HepG2 (cell line): ENCODE measurements at places on chromosomes 2 and 18.

GRCh38 chr2:96636551-96637171 lies 1.5 kb downstream of the KANSL3 start:
- DNase-seq = no peak

- DNase-seq = peak; percentile 15
These were observed 89.4 kb downstream of the CELF4 start for GRCh38 chr18:37476182-37476581.

DNA sequence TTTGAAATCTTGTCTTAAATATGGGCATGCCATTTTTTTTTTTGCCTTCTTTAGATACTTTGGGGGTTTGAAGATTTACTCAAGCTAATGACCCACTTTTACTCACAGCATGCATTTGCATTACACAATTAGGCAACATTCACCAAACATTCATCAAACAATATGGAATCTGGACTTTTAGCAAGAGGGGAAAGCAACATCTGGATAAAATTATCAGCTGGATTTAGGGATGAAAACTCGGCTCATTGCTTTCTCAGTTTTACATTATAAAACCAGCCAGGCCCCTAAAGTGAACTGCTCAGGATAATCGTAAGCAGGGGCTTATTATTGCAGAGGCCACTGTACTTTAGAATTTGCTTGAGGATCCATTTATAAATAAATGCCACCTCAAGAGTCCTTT lies 44.7 kb downstream of the SOX11 start:
- DNase-seq = no peak

DNA sequence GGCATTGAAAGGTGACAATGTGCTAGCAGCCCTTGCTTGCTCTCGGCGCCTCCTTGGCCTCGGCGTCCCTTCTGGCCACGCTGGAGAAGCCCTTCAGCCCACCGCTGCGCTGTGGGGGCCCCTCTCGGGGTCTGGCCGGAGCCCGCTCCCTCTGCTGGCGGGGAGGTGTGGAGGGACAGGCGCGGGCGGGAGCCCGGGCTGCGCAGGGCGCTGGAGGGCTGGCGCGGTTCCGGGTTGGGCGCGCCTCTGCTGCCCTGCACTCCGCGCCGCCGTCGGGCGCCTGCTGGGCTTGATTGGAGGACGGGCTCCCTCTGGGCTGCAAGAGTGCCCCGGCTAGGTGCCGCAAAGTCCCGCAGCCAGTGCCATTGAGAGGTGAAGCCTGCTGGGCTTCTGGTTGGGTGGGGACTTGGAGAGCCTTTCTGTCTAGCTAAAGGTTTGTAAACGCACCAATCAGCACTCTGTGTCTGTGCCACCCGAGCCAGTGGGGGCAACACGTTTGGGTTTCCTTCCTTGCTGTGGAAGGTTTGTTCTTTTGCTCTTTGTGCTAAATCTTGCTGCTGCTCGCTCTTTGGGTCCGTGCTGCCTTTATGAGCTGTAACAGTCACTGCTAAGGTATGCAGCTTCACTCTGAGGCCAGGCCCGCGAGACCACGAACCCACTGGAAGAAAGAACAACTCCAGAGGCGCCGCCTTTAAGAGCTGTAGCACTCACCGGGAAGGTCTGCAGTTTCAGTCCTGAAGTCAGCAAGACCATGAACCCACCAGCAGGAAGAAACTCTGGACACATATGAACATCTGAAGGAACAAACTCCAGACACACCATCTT lies 14.8 kb upstream of the IMP4 start:
- DNase-seq = peak; percentile 20

GRCh38 chr2:173831312-173832229 lies 133.6 kb downstream of the SP3 start:
- no peak for DNase-seq

GRCh38 chr2:76197428-76197827 lies 486.7 kb upstream of the GCFC2 start:
- no peak for DNase-seq

DNA sequence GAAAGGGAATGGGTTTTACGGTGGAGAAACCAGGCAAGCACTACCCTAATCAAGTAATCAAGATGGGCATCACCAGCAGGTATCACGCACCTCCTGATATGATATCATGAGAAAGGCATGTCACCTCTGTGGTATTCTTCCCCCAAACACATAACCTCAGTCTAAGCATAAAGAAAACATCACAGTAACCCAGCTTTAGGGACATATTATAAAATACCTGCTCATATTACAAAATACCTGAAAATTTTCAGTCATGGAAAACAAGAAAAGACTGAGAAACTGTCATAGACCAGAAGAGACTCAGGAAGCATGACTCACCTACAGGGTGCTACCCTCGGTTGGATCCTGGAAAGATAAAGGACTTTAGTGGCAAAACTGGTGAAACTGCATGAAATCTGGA lies 30.5 kb downstream of the GCKR start:
- no peak for DNase-seq

DNA sequence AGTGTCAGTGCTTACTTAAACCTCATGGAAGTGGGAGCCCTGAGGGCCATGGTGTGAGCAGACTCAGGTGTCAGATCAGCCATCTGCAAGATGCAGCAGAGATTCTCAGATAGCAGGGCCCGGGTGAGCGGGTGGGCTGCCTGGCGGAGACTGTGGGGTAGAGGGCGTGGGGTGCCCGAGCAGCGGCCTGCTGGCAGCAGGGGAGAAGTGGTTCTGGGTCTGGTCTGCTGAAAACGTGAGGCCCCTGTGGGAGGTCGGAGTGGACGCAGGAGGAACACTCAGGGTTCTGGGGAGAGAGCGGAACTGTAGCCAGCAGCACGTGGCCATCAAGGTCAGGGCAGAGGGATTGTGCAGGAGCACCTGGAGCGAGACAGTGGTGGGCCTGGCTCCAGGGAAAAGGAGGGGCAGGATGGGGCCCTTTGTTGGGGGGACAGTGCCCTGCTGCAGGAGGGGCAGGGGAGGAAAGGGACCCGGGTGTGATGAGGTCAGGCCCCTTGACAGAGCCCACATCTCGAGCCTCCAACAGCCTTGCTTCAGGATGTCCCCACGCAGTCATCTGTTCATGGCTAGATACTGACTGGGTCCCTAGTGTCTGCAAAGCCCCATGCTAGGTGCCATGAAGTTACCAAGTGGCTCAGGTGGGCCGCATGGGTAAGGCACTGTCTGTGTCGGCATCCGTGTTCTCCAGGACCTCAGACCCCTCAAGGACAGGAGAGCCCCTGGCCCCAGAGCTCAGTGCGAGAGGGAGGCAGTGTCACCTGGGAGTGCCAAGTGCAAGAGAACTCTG lies 2.7 kb upstream of the ESPNL start:
- DNase-seq = no peak

- DNase-seq = no peak
These were observed 1188.2 kb upstream of the FAM98A start for GRCh38 chr2:34787341-34787740.

DNA sequence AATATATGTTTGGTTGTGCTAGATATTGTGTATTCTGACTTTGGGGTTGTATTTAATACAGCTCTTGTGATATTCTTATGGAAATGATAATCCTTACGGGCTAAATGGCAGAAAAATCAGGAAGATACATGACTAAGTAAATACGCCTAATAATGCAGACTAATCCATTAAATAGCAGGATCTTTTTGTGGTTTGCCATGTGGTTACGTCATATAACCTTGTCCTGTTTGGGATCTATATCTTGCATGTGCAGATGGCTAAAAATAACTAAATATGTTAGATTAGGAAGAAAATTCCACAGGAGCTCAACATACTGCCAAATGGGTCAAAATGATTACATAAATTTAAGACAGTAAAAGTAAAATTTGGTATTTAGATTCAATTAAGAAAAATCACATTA lies 83.0 kb downstream of the NEB start:
- no peak for DNase-seq

DNA sequence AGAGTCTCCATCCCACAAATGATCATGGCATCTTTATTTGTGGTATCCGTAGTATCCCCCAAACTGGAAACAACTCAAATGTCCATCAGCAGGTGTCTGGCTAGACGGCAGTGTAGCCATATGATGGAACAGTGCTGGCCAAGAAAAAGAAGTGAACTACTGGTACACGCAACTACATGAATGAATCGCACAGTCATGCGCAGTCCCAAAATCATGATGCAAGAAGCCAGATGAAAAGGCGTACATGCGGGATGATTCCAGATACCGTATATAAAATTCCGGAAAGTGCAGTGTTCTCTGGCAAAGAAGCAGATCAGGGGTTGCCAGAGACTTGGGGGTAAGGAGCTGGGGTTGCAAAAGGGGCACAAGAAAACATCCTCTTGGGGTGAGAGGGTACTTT lies 102.5 kb downstream of the ASAP2 start:
- no peak for DNase-seq

GRCh38 chr18:58800582-58800981 lies 64.1 kb upstream of the ZNF532 start:
- no peak for DNase-seq

- no peak for DNase-seq
These were observed 155.0 kb upstream of the REG3G start for GRCh38 chr2:78870343-78870967.

DNA sequence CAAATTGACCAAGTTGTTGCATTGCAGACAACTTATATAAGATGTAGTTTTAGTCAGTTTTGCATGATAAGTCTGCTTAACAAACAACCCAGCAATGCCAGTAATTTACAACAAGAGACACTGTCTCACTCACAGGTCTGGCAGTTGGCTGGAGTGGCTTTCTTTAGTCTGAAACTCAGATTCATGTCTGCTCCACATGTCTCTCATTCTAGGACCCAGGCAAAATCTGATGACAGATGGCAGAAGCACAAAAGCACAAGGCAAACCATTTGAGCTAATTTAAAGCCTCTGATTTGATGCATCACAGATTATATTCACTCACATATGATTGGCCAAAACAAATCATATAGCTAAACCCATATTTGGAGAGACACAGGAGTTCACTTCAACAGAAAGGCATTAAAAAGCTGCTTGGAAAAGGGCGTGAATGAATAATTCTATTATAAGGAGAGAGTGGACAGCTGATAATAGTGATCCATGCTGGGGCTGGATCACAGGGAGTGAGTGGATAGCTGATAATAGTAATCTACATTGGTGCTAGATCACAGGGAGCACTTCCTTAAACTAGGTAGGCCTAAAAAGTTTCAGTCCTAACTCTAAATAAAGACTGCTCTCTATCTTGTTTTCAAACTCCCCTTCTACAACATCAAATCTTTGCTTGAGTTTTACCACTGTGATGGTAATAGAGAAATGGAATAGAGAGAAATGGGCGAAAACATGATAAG lies 593.2 kb upstream of the ZNF804A start:
- no peak for DNase-seq

DNA sequence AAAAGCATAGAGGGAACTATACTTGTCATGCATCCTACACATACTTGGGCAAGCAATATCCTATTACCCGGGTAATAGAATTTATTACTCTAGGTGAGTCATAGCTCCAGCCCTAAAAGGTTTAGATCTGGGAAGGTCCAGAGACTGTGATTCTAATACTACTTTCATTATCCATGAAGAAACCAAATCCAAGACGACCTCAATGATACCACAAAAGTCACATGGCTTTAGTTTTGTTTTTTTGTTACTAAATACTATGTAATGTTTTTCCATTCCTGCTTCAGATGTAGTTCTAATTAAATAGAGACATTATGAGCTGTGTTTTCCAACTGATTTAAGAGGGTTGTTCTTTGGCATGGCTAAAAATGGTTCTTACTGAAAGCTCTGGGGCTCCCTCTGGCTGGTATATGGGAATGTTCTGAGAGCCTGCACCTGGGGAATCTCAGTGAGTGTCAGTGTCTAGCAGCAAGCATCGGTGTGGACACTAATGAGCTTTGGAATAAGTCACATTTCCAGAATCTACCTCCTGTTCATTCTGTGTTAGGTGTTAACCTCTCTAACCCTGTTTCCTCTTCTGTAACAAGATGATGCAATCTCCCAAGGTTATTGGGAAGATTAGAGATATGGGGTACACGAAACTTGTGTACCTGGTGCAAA lies 20.5 kb upstream of the IL1RL2 start:
- peak; percentile 67 for DNase-seq

- no peak for DNase-seq
These were observed 265.7 kb upstream of the HS6ST1 start for GRCh38 chr2:128584296-128584890.

DNA sequence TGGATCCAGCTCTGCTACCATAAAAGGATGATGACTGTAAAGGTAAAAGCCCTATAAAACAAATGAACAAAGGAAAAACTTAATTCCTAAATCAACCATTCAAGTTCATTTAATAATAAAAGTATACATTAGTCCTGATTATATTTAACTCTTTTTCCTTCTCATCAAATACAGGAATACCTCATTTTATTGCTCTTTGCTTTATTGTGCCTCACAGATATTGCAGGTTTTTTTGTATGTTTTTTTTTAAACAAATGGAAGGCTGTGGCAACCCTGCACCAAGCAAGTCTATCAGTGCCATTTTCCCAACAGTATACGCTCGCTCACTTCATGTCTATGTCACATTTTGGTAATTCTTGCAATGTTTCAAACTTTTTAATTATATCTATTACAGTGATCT lies 38.2 kb downstream of the USP37 start:
- DNase-seq = no peak

- no peak for DNase-seq
These were observed 28.1 kb upstream of the RASGRP3 start for GRCh38 chr2:33448220-33448899.

DNA sequence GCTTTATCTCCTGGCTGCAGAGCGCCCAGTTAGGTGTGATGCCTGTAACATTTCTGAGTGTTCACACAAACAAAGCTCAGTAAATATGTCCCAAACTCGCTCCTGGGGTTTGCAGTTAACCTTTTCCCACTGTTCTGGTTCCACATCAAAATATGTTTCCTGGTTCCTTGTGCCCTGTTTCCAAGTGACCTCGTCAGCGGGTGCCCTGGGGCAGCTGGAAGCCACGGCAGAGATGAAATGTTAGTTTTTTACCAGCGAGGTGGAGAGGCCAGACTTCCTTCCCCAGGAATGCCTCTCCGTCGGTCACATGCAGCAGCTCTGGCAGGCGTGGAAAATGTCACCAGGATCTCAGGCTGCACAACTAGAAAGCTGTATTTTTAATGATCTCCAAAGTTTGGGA lies 18.2 kb downstream of the NFATC1 start:
- no peak for DNase-seq

- no peak for DNase-seq
These were observed 63.8 kb upstream of the RPL31 start for GRCh38 chr2:100938031-100939026.

GRCh38 chr2:226399006-226399405 lies 400.6 kb downstream of the IRS1 start:
- no peak for DNase-seq

- no peak for DNase-seq
These were observed 190.6 kb downstream of the MYCN start for GRCh38 chr2:16130906-16131400.

- DNase-seq = no peak
These were observed 136.5 kb upstream of the ETAA1 start for GRCh38 chr2:67260343-67261277.

GRCh38 chr2:232981356-232981755 lies 31.7 kb downstream of the NGEF start:
- DNase-seq = no peak
